LoVo (cell line): ENCODE measurements at places on chromosomes 2 and 18.

- no peak for DNase-seq
These were observed 20.5 kb downstream of the APLF start for GRCh38 chr2:68487773-68488355.

- no peak for DNase-seq
These were observed 142.2 kb downstream of the EPHA4 start for GRCh38 chr2:221429741-221430491.

- no peak for DNase-seq
These were observed 12.3 kb downstream of the FBLN7 start for GRCh38 chr2:112150447-112150846.

- DNase-seq: no peak
These were observed 244.8 kb downstream of the BABAM2 start for GRCh38 chr2:28135324-28135723.

GRCh38 chr18:10927286-10927992 is 221.9 kb downstream of the PIEZO2 start:
- DNase-seq: no peak

DNA sequence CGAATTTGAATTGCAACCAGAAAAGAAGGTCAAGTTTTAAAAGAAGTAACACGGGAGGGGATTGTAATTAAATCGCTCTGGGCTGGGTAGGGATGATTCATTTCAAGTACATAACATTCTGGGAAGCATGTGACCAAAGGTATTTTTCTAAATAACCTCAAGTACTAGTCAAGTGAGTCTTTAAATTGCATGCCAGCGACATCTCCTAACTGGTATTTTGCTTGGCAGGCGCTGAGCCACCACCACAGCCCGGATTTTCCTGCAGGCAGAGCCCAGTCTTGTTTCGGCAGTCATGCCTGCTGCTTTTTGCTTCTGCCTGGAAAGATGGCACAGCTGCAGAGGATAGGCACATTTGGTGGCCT is 33.7 kb upstream of the NPAS2 start:
- DNase-seq: peak; percentile 59
